ENCODE measurements at places on chromosomes 3 and 15.

GRCh38 chr3:65303431-65303830 lies 615.6 kb upstream of the ADAMTS9 start:
- ATAC-seq, result no peak

GRCh38 chr3:127011270-127011992 lies 28.5 kb downstream of the PLXNA1 start:
- no peak for ATAC-seq

DNA sequence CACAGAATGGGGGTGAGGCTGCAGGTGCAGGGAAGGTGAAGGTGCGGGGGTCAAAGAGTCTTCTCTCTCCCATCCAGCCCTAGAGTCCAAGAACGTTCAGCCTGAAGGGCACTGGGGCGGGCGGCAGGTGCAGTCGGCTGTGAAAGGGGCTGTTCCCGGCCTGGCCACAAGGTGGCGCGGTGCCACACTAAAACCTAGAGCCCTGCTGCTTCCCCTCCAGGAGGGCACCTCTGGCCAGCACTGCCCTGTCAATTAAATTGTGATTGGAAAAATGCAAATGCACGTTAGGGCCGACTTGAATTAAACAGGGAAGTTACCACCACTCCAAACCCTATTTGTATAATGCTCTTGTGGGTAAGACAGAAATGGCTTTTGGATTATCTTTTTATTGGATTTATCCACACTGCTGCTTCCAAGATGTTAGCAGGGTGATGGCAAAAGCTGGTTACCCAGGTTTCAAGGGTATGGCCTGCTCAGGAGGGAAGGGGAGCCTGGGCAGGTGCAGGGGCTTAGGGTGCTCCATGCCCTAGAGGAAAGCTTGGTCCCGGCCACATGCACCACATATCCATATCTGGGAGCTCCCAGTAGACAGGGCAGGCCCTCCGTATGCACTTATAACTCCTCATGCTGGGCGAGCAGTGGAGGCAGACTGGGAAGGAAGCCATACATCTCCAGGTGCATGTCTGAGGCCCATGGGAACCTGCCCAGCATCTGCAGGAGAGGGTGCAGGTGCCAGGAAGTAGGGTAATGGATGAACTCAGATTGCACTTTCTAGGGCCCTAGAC lies 119.8 kb downstream of the ADCY5 start:
- ATAC-seq, result peak; percentile 95

DNA sequence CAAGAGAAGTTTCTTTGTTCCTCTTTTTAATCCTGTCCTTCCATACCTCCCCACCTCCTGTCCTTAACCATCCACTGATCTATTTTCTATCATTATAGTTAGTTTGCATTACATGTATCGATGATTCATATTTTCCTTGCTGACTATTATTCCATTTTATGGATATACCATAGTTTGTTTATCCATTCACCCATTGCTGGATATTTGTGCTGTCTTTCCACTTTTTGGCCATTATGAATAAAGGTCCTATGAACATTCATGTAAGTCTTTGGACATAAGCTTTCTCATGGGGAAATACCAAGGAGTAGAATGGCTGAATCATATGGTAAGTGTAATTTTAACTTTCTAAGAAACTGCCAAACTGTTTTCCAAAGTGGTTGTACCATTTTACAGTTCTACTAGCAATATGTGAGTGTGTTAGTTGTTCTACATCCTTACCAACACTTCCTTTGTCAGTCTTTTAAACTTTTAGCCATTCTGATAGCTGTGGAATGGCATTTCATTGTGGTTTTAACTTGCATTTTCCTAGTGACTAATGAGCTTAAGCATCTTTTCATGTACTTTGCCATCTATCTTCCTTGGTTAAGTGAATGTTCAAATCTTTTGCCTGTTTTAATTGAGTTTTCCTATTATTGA lies 11.7 kb downstream of the ATP6V1A start:
- no peak for ATAC-seq
